ENCODE measurements at places on chromosomes 6 and 20.

GRCh38 chr6:21271428-21272155 is 322.0 kb upstream of the SOX4 start:
- DNase-seq = no peak

DNA sequence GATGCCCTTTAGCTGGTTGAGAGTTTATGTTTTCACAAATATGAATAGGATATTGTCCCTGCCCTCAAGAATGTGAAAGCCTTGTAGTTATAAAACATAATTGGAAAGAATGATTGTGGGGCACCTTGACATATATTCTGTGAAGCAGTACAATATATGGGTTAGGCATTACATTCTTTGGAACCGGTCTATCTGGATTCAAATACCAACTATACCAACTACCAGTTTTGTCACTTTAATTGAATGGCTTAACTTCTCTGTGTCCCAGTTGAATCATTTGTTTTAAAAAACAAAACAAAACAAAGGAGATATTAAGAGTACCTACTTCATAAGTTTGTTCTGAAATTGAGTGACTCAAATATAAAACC is 146.5 kb downstream of the TBC1D32 start:
- DNase-seq = no peak

DNA sequence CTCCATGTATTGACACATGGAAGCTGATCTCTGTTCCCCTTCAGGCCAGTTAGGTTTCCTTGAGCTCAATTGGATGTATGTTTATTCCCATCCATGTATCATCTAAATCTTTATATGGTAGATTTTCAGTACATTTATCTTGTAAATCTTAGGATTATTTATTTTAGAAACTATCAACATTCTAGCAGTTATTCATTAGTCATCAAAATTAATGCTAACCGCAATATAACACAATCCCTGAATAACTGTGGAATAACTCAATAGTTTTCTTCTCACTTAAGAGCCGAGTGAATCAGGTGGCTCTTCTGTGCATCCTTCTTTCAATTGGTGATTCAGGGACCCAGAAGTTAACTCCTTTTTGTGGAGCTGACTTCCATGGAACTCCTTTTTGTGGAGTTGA is 15.5 kb upstream of the TBX18 start:
- DNase-seq = no peak

GRCh38 chr6:12245763-12246718 is 44.1 kb upstream of the EDN1 start:
- DNase-seq = peak; percentile 13

DNA sequence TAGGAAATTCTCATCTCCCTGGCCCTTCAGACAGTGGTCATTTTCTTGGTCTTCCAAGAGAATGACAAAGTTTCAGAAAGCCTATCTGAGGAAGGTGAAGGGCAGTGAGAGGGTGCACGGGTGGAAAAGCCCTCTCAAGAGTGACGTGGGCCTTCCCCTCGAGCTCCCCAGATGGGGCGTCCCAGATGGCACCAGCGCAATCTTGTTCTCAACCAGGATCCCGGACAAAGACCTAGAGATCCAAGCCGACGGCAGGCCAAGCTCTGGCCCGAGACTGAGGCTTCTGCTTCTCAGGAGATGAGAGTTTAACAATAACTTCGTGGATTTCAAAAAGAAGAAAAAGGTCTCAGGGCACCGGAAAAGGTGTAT is 797 bp upstream of the ZNF133 start:
- DNase-seq = no peak

DNA sequence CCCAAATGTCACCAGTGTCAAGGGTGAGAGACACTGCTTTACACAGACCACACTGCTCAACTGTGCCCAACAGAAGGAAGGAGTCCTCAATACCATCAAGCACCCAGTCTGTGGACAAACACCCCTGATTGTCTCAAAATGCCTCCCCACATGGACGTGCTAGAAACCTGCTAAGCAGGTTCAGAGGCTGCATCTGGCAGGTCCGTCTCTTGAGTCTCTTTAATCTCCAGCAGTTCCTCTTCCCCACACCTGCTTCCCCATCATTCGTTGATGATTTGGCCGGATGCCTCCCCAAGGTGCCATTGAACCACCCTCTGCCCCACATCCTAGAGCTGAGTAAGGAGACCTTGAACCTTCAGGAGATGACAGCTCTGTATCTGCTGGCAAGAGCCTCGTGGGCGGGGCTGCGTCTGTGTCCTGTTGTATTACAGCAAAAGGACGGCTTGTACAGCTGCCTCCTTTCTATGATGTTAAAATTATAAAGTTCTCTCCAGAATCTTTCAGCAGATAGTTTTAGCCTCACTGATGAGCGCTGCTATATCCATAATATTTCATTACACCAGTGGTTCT is 179.2 kb downstream of the PREX1 start:
- DNase-seq = no peak

- DNase-seq = peak; percentile 80
Measured at GRCh38 chr6:147821295-147821897, 312.9 kb downstream of the SAMD5 start.

- peak; percentile 50 for DNase-seq
Measured at GRCh38 chr20:17806739-17807441, 107.1 kb downstream of the BANF2 start.

DNA sequence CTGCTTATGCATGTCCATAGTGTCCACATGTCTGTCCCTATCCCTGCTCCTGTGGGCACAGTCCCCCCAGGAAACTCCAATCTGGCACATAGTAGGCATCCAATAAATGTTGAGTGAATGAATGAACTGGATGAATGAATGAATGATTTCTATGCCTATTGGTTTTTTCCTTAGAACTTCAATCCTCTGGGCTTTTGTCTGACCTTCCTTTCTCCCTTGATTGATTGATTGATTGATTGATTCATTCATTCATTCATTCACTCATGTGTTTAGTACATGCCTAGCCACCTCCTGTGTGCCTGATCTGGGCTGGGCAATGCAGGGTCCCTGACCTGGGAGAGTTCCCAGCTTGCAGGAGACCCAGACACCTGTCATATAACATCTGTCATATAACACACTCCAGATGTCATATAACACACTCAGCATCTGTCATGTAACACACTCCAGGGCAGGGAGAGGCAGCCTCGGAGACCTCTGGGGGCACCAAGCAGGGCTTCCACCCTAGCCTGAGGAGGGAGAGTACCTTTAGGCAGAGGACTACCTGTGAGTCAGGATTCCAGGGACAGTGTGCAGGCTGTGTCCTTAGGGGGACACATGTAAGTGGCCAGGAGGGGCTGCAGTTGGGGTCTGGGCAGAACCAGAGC is 17.9 kb downstream of the VSTM2L start:
- DNase-seq = no peak

DNA sequence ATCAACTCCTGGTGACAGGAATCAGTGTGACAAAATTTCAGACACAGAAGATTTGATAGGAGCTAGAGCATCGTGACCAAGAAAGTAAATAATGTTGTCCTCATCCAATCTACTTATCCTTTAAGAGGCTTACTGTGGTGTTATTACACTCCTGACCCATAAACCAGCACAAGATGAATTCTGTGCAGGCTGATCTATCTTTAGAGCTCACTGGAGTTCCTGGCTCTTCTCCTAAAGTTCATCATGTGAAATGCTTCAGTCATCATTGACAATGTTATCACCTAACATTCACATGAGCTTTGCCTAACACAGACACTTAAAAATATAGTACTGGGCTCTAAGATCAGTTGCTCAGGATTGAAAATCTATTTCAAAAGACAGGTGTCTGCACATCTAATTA is 271.0 kb upstream of the HSF2 start:
- DNase-seq = no peak

- DNase-seq = no peak
Measured at GRCh38 chr20:43444107-43444506, 13.6 kb upstream of the SRSF6 start.

DNA sequence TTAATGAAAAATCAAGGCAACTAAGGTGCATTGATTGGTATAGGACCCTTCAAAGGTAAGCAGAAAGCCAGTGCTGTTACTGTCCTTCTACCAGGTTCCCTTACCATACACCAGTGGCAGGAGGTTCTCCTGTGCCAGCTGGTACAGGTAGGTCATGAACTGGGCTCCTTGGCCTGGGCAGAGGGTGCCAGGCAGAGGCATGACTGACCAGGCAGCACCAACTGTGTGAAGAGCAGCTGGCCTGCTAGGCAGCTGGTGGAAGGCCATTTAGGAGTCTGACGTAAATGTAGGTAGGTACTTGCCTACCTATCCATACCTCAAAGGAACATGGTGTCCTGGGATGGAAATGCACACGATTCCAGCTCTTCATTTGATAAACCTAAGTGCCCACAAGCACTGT is 23.3 kb downstream of the PCNA start:
- DNase-seq = no peak

DNA sequence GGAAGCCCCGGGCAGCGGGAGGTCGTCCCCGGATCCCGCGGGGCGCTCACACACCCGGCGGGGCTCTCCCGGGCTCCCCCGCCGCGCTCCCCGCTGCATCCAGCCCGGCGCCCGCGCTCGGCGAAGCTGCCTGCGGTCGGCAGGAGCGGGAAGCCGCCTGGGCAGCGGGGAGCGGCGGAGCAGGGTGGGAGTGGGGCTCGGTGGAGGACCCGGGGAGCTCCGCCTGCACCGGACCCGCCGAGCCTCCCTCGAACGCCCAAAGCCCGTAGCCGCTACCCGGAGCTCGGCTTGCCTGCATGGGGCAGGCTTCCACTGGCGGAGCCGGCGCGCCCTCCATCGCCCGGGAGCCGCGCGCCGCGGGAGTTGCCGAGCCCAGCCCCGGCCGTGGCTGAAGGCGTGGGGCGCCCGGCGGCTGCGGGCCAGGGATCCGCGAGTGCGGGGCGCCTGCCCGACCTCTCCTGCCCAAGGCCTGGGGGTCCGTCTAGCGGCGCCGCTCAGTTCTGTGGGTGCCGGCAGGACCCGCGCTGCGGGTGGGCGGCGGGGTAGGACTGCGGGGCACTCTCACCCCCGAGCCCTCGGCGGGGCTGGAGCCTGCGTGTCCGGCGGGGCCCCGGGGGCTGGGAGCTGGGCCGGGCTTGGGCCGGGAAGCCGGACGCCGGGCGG is 671 bp downstream of the CDH4 start:
- DNase-seq = peak; percentile 37

DNA sequence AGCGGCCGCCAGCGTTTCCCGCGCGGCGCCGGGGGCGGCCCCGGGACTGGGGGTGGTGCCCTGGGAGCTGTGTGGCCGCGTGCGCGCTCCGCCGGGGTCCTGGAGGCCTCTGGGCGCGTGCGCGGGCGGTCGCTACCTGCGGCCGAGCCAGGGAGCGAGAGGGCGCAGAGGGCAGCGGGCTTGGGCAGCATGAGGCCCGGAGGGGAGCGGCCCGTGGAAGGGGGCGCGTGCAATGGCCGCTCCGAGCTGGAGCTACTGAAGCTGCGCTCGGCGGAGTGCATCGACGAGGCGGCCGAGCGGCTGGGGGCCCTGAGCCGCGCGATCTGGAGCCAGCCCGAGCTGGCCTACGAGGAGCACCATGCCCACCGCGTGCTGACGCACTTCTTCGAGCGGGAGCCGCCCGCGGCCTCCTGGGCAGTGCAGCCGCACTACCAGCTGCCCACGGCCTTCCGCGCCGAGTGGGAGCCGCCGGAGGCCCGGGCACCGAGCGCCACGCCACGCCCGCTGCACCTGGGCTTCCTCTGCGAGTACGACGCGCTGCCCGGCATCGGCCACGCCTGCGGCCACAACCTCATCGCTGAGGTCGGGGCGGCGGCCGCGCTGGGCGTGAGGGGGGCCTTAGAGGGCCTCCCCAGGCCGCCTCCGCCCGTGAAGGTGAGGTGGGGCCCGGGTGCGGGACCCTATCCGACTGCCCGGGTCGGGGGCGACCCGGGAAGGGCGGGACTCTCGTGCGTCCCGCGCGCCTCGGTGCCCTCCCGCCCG is at the start of gene PM20D2:
Gene PM20D2 (plus strand): TSS at position 100 of the 762 bp plus-strand sequence. CDS start 90 bp downstream, at position 190.
- DNase-seq = peak; percentile 70

DNA sequence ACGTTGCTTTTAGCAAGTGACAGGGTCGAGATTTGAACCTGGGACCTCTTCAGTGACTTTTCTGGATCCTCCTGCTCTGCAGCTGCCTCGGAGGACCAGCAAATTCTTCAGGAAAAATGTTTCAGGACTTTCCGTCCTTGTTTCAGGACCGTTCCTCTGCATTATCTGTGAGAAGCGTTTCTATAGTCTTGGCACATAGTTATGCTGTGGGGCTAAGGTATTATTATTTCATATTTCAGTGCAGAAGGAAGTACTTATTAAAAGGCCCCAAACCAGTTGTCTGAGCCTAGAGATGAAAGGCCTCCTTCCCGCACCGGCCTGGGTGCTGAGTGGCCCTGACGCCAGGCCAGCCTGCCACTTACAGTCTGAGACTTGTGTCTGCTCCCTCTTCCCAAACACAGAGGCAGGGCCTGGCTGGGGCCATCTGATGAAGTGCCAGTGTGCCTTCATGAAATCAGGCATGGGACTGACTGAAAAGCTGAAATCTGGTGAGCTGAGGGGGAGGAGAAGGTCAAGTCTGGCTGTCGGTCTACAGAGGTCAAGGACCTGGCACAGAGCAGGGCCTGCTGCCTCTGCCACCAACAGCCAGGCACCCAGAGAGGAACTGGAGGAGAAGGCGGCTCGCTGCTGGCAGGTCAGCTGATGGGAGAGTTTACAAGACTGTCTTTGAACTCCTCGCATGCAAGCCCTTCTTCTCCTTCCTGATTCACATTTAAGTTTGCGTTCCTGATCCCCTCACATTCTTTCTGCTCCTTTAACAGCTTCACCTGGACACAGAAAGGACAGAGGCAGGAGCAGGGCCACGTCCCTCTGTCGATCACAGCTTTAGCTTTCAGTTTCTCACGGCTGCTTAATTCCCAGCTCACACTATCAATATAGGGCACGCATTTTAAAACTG is 8.9 kb upstream of the QKI start:
- no peak for DNase-seq

- DNase-seq = no peak
Measured at GRCh38 chr20:9686455-9686854, 152.4 kb downstream of the PAK5 start.

GRCh38 chr6:101352316-101352715 is 41.2 kb upstream of the GRIK2 start:
- no peak for DNase-seq

DNA sequence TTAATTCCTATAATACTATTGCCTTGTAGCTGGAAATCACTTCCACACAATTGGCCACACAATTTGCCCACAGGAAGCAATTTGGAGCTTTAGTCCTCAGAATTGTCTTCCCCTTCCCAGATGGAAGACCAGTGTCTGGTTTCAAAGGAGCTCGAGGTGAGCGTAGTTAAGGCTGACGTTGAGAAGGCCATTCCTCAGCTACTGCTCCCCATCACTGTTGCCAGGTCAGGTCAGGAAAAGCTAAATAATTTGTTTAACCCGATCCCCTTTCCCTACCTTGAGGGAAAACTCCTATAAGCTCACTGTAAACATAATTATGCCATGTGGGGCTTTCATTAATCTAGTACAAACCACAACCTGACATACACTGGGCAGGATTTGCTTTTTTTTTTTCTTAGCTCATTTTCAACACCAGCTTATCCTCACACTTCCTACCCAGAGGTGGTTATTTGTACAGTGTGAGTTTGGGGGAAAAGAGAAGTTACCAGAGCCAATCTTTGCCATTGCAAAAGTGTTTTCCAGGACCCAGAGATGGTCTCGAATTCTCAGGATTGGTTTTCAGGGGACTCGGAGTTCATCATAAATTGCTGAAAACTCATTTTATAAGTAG is 242.7 kb downstream of the CLIC5 start:
- no peak for DNase-seq

GRCh38 chr6:116444092-116444491 is 17.1 kb upstream of the CALHM6 start:
- DNase-seq = peak; percentile 41

Data from brain (organoid and tissue), 16 donors.